Stimulated activated CD4-positive, alpha-beta T cell treated with anti-CD3 and anti-CD28 coated beads, TNF-alpha, amount 100 ng/mL, for 4 hours (primary cell): ENCODE measurements at places on chromosomes 7 and 10.

GRCh38 chr10:48364659-48365405 lies 58.4 kb downstream of the MAPK8 start:
- DNase-seq, result no peak

DNA sequence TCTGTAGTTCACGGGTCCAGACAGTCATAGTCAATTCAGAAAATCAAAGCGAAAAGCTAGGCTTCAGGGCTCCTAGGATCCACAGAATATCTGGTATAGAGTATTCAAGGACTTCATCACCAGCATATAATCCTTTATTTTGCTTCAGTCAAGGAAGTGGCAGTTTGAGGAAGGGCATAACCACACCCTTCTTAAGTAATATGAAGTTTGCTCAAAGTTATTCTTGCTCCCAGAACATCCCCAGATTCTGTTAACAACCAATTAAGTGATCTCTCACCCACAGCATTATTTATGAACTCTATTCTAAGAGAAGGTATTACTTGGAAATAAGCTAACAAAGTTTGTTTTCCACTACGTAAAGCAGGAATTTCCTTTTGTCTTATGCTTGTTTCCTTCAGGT lies 13.2 kb downstream of the CWF19L1 start:
- DNase-seq, result no peak

DNA sequence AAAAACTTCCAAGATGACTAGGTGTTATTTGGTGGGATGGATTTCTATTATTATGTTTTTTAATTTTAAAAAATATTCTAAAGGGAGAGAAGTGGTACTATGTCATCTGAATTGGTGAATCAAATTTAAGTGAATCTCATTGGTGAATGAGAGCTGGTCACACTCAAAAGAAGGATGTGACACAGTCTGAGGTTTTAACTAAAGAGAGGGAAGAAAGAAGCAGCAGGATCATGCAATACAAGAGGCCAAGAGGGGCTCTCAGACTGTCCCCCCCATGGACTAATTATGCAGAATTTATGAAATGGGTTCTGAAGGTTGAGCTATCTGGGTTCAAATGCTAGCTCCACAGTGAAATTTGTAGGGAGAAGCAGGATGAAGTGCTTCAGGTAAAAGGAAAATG lies 16.2 kb downstream of the MACC1 start:
- DNase-seq, result no peak

- DNase-seq, result no peak
Measured at GRCh38 chr10:124206616-124207015, 113.2 kb upstream of the CHST15 start.

- no peak for DNase-seq
Measured at GRCh38 chr10:20457649-20458048, 439.5 kb downstream of the NEBL start.

DNA sequence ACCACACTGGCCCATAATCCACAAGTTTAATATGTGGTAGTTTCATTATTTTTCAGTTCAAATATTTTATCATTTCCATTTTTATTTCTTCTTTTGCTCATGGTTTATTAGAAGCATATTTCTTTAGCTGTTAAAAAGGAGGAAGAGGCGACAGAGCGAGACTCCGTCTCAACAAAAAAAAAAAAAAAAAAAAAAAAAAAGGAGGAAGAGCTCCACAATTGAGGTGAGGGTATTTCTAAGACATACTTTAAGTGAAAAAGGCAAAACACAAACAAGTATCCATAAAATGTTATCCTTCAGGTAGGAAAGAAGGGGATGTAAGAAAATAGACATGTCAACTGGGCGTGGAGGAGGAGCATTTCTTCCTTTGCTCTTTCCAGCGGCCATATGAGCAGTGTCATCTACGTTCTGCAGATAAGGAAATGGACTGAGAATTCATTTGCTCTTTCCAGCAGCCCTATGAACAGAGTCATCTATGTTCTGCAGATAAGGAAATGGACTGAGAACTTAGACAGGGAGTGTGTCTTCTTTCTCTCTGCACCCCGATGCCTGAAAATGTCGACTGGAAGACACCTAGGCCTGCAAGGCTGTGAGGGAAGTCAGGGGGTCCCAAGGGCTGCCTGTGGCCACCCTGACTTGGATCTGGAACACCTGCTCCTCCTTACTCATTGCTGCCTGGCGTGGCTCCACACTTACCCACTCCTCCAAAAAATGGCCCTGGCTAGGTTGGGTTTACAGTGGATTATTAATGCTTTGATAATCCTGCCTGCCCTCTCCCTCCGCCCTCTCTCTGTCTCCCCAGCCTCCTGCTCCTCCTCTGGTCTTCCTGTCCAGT lies 18.9 kb upstream of the RAMP3 start:
- DNase-seq, result no peak

DNA sequence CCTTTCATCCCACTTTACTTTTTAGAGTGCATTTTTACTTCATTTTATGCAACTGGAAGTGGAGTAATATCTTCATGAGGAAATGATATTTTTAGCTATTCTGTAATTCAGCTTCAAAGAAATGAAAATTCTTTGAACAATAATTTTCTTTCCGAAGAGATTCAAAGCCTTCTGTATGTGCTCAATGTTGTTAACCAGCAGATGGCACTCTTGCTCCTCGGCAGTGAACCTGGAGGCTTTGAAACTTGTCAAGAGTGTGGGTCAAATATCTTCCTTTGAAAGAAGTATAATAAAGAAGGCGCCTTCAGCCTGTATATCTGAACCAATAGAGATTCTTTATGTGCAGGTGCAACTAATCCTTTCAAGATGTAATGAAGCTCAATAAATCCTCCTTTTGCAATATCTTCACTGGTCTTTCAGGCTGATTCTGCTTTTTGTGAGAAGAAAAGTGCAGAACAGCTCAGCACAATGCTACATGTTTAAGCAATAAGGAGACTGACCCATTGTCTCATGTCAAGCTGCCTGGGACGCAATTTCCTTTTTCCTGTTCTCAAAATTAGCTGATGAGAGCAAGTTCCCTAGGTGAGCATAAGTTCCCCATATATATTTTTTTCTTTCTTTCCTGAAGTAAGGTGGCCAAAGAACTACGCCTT lies 258.4 kb downstream of the SEMA3A start:
- no peak for DNase-seq

GRCh38 chr10:92755725-92756124 lies 66.0 kb downstream of the HHEX start:
- no peak for DNase-seq

DNA sequence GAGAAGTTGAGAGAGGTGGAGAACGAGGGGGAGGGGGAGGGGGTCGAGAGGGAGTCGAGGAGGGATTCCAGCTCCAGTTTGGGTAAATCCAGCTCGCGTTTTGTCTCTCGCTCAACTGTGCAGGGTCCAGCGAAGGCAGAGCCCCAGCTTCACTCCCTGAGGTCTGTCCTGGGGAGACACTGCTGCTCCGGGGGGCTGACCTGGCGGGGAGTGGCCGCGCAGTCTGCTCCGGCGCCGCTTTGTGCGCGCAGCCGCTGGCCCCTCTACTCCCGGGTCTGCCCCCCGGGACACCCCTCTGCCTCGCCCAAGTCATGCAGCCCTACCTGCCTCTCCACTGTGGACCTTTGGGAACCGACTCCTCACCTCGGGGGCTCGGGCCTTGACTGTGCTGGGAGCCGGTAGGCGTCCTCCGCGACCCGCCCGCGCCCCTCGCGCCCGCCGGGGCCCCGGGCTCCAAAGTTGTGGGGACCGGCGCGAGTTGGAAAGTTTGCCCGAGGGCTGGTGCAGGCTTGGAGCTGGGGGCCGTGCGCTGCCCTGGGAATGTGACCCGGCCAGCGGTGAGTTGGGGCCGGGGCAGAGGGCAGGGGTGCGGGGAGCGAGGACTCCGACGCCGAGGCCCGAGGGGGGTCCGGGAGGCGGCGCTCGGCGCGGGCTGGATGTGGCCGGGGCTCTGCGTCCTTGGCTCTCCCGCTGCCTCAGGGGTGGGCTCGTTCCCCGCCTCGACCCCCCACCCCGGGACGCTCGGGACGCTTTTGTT lies at the start of gene TET1:
Gene TET1, plus strand, starts transcription at position 152 of the 757 bp plus-strand sequence. CDS start 12,002 bp downstream, outside the sequence.
- no peak for DNase-seq

- DNase-seq, result no peak
Measured at GRCh38 chr7:83467493-83467892, 181.4 kb downstream of the SEMA3E start.

GRCh38 chr10:69382382-69383117 lies 34.2 kb downstream of the TACR2 start:
- DNase-seq, result no peak

DNA sequence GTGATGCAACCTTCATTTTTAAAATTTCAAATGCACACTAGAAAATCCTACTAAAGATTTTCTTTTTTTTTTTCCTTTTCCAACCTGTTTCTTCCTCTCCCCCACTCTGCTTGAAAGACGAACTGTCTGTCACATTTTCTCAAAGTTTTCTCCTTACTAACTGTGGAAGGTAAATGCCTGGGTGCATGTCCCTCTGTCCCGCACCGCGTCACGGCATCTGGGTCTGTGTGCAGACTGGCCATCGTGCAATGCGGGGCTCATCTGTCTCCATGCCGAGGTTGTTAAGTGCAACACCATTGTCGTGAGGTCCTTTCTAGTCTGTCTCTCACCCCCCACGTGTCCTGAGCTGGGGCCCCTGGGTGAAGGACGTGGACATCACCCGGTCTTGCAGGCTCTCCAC lies 28.4 kb downstream of the PFKFB3 start:
- no peak for DNase-seq

GRCh38 chr7:33157311-33157710 lies 27.9 kb downstream of the BBS9 start:
- DNase-seq, result no peak

DNA sequence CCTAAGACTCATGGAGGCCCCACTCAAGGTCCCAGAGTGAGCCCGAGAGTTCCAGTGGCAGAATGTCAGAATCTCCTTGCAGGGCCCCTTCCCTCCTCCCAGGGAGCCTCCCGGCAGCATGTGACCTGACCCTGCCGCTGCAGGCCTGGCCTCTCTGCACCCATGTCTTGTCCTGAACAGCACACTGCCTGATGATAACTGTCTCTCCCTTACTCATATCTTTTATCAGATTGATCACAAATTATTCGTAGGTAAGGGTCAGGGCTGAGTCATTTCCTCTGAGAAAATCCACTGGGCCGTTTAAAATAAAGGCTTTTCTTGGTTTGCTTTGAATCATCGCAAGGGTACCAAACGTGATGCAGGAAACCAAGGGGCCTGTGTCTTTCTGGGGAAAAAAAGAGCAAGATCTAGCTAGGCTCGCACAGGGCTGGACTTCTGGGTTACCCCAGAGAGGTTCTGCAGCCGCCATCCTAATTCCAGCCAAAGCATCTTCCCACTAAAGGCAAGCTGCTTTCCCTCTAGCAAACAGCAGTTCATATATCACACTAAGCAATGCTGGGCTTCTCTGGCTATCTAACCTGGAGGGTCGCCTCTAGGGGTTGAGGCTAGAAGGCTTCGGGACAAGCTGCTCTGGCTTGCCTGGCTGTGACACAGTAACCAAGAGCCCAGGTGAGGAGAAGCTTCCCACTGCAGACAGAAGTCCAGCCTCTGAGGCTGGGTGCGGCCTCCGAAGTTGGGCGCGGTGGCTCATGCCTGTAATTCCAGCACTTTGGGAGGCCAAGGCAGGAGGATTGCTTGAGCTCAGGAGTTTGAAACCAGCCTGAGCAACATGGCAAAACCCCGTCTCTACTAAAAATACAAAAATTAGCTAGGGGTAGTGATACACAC lies 104.9 kb downstream of the SPDYE5 start:
- DNase-seq, result no peak

DNA sequence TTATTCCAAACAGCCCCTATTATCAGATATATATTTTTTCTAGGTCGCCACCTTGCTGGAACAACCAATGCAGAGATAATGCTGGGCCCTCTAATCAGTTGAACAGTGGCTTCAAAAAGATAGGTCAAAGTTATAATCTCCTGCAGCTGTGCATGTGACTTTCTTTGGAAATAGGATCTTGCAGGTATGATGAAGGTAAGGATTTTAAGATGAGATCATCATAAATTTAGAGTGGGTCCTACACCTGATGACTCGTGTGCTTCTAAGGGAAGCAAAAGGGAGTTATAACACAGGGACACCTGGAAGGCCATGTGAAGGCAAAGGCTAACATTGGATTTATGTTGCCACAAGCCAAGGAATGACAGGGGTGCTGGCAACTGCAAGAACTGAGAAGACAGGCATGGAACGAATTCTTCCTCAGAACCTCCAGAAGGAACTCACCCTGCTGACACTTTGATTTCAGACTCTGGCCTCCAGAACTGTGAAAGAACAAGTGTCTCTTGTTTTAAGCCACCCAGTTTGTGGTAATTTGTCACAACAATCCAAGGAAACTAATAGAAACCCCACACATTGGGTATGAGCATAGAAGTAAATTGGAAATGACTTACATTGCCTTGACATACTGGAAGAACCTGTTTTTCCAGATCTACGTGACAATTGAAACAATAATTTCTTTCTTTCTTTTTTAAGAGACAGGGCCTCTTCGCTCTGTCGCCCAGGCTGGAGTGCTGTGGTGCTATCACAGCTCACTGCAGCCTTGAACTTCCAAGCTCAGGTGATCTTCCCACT lies 34.4 kb downstream of the CCDC71L start:
- DNase-seq, result no peak

GRCh38 chr7:102021841-102022618 lies 204.6 kb downstream of the CUX1 start:
- no peak for DNase-seq

GRCh38 chr7:99451936-99452335 lies 13.2 kb downstream of the CPSF4 start:
- no peak for DNase-seq

DNA sequence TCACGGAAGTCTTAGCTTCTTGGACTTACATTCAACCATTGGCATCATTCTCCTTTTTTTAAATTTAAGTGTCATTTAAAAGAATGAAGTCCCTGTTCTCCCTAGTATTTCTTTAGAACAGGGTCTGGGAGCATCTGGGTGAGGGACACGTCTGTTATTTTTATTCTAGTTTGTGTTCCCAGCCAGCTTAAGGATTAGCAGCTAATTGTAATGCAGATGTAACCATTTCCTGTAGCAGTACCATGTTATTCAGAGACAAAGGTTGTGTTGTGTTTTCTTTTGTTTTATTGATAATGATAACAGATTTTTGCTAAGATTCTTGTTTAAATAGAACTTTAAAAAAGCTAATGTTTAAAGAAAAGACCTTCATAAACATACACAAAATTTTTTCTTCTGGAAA lies 34.3 kb downstream of the BMS1 start:
- no peak for DNase-seq

DNA sequence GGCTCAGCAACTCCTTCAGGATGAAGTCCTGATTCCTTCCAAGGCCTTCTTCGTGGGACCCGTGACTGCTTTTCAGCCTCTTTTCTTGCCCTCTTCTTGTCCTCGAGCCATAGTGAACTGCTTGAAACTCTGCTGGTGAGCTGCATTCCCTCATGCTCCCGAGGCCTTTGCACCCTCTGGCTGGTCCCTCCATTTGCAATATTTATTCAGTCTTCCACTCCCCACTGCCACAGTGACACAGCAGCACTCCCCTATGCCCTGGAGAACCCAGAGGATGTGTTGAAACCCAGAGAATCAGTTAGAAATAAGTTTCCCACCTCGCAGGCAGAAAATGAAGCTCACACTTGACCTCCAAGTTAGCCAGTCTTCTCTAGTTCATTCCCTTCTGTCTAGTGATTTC lies 22.3 kb upstream of the GAD2 start:
- DNase-seq, result no peak

DNA sequence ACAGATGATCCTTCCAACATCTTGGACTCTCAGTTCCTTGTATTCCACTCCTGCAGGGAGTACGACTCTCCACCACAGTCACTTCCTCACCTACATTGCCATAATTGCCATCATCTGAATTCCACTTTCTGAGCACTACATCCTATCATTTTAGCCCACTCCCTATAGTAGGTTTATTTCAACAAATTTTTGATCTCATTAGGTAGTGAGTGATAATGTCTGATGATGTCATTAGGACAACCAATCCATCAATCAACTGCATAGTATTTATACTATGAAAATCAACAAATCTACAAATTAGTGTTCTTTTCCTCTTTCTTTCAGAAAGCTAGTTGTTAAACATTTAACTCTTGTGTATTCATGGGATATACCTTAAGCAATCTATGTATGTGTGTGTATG lies 13.7 kb upstream of the TRA2A start:
- DNase-seq, result no peak
